ENCODE measurements at places on chromosomes 4 and X.

DNA sequence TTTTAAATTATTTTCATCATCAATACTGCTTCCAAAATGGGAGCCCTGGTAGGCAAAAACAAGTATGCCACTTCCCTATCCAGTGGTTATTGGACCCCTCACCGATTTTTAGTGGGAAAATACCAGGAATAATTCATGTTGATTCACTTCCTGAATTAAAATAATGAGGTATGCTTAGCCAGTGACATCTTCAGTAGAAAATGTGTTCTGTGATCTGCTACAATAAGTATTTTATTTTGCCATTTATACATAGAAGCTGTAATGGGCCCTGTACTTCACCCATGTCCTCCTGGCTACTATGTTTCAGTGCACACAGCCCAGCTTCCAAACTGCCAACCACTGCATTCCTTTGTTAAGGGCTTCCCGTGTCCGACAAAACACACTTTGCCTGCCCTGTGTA lies 41.0 kb upstream of the KLHL34 start:
- DNase-seq, result no peak

DNA sequence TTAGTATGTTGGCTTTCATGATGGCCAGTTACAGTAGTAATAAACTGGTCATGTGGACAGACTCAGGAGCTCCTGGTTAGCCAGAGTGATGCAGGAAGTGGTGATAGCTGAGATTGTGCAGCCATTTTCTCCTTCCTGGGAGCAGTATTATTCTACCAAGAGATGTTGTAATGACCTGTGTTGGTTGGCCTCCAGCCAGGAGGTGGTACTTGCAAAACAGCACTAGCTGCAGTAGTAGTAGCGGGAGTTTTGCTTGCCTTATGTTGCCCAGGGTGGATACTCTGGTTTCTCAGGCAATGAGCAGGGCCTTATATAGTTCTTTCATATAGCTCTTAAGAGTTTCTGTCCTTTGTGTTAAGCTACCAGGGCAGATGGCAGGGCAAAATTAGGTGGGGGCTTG lies 998.8 kb downstream of the GLUD2 start:
- no peak for DNase-seq

GRCh38 chr4:48193921-48194468 lies 59.9 kb upstream of the TXK start:
- DNase-seq, result no peak

DNA sequence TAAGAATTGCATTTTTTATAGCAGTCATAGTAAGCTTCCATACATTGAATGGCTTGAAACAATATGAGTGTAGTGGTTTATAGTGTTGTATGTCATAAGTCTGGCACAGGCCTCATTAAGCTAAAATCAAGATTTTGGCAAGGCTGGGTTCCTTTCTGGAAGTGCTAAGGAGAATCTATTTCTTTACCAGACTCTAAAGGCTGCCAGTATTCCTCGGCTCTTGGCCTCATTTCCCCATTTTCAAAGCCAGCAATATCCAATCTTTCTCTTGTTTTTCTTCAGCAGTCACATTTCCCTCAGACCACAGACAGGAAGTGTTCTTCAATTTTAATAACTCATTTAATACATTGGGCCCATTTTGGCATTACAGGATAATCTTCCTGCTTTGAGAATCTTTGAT lies 1155.5 kb upstream of the PABPC4L start:
- no peak for DNase-seq

DNA sequence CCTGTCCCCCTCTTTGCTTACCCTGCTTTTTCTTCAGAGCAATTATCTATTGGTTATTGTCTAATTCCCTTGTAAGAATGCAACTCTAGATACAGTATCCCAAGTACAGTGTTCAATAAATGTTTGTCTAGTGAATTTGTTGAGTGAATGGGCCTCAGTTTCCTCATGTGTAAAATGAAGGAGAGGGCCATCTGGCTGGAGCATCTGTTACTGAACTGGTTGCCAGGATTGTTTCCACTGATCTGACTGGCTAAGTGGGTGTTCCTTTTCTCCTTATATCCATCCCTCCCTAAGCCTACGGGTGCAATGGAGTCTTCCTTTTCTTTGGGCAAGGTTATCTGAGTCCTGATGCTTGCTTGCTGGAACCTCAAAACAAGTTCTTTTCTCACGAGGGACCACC lies 185.2 kb upstream of the RPS6KA3 start:
- no peak for DNase-seq

GRCh38 chr4:139229534-139230039 lies 50.4 kb downstream of the MGARP start:
- DNase-seq, result no peak

- no peak for DNase-seq
These were observed 24.3 kb downstream of the GPC3 start for GRCh38 chrX:133961046-133961445.

Measured in glutamatergic neuron (in vitro differentiated cells).